ENCODE measurements at places on chromosomes 5 and 9.

DNA sequence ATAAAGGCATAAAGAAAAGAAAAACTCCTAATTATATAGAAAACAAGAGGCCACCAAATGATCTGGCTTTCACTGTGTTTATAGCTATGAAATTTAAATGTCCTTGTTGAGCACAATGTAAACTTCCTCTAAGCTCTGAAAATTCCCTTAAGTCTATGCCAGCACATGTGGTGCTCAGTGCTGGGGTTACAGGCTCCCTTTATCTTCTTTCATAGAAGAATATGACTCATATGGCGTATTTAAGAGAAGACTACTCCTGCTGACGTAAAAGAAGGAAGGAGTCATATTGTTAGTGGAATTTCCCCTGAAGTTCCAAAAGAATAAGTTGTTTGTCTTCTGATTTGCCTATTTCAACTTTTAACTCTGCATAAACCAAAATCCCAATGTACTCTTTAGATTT, 30.4 kb downstream of the RNF145 start:
- no peak for DNase-seq

- no peak for DNase-seq
These were observed 92.5 kb downstream of the CDH9 start for GRCh38 chr5:26945901-26946300.

DNA sequence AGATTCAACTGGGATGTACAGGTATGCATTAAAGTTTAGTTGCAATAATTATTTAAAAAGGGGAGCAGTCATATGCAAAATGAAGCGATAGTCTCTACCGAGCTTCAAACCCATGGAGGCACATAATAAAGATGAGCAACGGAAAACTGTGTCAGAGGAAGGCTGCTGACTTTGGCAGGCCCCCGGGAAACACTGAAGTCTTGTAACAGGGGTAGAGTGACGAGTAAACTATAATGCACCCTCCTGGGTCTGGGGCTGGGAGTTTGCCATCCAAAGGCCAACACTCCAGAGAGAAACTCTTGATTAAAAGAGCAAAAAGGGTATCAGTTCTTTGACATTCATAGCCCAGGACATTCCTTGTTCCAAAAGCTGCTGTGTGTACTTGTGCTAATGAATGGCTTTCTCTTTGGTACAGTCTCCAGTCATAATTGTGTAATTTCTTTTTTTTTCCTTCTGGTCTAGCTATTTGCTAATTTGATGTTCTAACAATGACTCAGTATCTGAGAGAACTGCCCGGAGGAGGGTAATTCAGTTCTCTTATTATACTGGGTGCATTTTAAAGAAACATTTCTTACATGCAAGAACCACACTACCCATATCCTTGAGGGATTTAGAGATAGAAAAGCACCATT, 59.2 kb downstream of the TNC start:
- no peak for DNase-seq

DNA sequence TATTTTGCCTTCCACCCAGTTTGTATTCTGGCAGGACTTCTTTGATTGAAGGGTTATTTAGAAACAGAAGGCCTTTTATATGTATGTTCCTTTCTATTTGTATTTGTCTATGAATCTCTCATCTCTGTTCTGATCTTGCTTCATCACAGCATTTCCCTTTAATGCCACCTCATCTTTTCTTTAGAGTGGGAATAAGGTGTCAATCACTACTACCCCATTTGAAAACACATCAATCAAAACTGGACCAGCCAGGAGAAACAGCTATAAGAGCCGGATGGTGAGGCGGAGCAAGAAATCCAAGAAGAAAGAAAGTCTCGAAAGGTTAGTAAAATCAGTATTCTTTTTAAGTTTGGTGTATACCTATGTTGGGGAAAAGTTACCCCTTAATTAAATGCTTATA, 36.3 kb downstream of the CD180 start:
- no peak for DNase-seq

DNA sequence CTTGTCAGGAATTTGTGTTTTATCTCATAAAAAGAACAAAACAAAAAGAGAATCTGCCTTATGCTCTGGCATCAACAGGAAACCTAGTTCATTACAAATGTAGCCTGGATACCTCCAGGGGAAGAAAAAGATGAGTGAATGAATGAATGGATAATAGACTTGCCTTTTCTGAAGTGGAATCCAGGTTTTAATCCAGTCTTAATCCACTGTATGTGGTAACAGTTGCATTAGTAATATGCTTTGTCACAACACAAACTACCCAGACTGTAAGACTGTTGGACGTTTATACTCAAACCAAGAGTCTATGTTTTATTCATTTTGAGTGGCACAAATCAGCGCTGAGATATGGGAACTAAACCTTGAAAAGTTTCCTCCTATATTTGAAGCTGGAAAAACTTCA, 32.1 kb upstream of the MAP3K1 start:
- DNase-seq: no peak

All from iPS-NIHi11 (cell line).